ENCODE measurements at places on chromosomes 6 and 20.

- no peak for DNase-seq
Measured at GRCh38 chr6:137452333-137452894, 41.8 kb downstream of the OLIG3 start.

GRCh38 chr6:83474309-83474708 lies 38.0 kb upstream of the PRSS35 start:
- DNase-seq, result no peak

GRCh38 chr6:168147205-168147738 lies 68.3 kb upstream of the FRMD1 start:
- no peak for DNase-seq

GRCh38 chr20:12750221-12750620 lies 258.6 kb upstream of the SPTLC3 start:
- DNase-seq, result no peak

- DNase-seq, result no peak
Measured at GRCh38 chr6:131776985-131777384, 30.8 kb upstream of the ENPP1 start.

GRCh38 chr20:62900692-62901584 lies 25.4 kb downstream of the DIDO1 start:
- DNase-seq, result no peak

- DNase-seq, result no peak
Measured at GRCh38 chr6:46677314-46677654, 10.4 kb upstream of the TDRD6 start.

- DNase-seq, result no peak
Measured at GRCh38 chr20:1893721-1894470, 1.3 kb upstream of the SIRPA start.

- DNase-seq, result no peak
Measured at GRCh38 chr6:138520463-138520862, 21.2 kb upstream of the NHSL1 start.

DNA sequence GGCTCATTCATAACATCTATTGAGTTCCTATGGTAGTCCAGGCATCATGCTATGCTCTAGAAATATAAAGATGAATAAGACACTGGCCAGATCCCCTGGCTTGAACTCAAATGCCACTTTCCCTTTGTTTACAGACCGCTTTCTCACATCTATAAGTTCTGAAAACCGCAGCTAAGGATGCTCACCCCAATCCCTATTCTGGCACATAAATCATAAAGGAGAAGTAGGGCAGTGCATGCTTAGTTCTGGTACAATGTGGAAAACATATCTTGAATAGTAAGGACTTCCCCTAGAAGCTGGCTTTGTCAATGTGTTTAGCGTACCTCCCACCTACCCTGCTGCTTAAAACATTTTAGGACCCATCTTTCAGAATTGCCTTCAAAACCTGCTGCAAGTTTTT lies 26.4 kb downstream of the MRS2 start:
- DNase-seq, result no peak

DNA sequence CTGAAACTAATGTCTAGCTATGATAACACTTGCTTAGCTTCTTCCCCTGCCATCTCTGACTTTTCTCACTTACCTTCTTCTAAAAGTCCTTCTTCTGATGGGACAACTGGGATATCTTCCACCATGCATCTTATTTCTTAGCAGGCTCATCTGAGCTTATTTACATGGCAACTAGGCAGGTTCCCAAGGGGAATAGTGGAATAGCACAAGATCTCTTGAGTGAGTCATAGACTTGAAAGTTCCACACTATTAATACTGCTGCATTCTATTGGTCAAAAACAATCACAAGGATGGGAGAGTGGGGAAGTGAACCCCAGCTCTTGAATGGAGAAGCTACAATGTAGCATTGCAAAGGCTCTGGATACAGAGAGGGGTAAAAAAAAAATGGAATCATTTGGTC lies 142.1 kb downstream of the HAO1 start:
- DNase-seq, result no peak

- DNase-seq, result peak; percentile 75
Measured at GRCh38 chr20:19757487-19758132, 448 bp upstream of the RIN2 start.

GRCh38 chr6:2626401-2626800 lies 124.3 kb downstream of the MYLK4 start:
- no peak for DNase-seq

GRCh38 chr6:6952484-6952883 lies 155.3 kb upstream of the RREB1 start:
- DNase-seq, result no peak

DNA sequence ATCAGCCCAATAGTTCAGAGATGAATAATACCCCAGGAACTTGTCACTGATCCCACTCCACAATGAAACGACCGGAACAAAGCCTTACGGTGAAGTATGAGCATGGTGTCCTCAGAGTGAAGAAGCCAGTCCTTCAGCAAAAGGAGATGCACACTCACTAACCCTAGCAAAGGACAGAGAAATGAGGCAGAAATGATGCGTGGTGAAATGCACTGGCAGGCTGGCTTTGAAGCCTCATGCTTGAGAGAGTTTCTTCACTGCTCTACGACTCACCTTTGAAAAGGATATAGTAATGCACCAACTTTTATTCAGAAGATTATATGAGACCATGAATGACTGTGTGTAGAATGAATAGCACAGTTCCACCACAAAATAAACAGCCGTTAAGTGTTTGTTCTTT lies 74.8 kb downstream of the PHACTR1 start:
- no peak for DNase-seq

DNA sequence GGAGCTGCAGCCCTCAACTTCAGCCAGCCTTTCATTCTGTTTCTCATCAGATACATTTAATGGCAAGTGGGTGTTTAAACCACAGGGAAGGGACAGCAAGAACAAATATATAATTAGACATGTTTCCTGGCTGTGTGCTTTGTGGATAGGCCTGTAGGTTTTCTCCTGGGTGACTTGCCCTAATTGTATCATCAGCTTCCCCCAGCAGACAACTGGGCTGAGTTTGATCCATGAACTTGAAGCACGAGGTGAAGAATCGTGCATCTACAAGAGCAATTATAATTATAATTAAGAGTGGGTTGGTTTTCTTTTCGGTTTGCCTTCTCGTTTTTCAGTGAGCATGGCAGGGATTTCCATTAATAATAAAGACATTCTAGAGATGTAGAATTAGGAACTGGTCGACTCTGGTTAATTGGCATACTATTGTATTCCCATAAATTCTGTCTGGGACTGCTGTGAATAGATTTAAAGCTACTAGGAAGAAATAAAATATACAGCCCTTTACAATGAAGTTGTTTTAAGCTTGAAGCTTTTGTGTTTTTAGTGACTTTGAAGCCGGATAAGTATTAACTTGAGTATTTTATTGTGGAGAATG lies 1052.2 kb downstream of the KIF16B start:
- DNase-seq, result no peak

- no peak for DNase-seq
Measured at GRCh38 chr6:155543166-155543847, 87.7 kb upstream of the NOX3 start.

- no peak for DNase-seq
Measured at GRCh38 chr6:46963039-46963438, 41.3 kb upstream of the ADGRF5 start.

GRCh38 chr6:7911345-7911725 lies 747 bp upstream of the TXNDC5 start:
- DNase-seq, result no peak

DNA sequence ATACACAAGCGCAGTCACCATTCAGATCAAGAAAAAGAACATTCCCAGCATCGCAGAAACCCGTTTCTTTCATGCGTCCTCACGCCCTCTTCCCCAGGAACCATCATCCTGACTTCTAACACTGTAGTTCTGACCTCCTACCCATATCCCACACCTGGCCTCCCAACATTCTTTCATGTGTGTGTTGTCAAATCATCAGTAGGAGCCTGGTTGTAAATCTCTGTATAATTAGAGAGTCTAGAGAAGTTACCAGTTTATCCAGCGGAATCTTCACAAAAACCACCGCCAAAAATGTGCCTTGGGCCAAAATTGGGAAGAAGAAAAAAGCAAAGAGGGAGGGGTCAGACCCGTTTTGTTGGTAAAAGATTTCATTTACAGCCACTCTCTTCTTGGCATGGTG lies 91.6 kb downstream of the RTN4IP1 start:
- DNase-seq, result no peak

GRCh38 chr6:118764766-118765165 lies 113.4 kb upstream of the CEP85L start:
- no peak for DNase-seq

DNA sequence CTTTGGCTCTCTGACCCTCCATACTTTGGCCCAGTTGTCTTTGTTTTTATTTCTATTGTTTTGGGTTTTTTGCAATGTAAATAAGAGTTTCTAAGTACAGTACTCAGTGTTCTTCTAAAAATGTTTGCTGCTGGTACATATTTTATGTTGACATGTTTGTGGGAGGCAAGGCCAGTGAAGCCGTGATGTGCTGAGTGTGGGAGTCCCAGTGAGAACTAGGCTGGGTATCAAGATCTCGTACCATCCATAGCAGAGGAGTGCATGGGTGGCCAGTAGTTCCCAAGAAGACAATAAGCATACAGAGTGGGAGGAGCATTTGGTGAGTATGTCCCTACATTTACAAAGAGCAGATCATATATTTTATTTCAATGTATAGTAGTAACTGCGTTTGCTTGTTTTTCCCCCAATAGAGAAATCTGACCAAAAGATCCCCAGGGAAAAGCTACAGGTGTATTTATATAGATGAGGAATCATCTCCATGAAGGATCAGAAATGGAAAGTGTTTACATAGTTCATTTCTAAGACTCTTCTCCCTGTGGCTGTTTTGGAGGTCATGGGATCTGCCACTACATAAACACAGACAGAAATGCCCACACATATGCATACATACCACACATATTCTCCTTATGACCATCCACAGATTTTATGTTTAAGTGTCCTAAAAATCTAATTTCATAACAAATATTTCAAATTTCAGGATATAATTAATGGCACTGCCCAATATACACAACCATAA lies 285.9 kb downstream of the ALDH8A1 start:
- no peak for DNase-seq

DNA sequence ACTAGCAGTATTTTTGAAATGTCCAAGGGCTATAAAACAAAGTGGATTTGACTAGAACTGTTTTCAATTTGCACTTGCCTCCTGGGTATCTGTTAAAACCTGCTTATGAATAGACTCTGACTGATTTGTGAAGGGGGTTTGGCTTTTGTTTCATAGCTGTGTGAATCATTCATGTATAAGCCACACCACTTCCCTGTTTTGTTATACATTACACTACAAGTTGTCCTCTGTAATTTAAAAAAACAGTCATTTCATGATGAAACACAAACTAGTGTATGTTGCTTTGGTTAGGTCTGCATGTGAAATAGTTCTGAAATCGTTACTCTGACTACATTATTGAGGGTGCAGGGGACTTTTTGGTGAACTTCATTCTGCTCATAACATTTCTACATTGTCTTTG lies 121.7 kb downstream of the NKAIN2 start:
- no peak for DNase-seq

GRCh38 chr6:54747955-54748354 lies 98.6 kb upstream of the FAM83B start:
- no peak for DNase-seq

DNA sequence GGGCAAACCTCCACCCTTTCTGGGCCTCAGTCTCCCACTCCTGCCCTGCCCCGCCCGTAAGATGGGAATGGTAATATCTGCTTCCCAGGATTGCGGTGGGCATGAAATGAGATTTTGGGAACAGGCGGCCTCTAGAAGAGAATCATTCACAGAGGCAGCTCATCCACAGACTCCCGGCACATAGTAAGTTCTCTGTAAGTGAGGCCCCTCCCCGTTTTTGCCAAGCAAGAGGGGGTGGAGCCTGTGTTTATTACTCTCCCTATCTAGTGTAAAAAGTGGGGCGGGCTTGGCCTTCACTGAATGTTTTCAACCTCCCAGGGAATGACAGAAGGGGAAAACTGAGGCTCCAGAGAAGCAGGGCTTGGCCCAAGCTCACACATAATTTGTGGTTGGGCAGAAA lies 20.0 kb downstream of the SUN5 start:
- peak; percentile 84 for DNase-seq
